ENCODE measurements at places on chromosomes 6 and 20.

DNA sequence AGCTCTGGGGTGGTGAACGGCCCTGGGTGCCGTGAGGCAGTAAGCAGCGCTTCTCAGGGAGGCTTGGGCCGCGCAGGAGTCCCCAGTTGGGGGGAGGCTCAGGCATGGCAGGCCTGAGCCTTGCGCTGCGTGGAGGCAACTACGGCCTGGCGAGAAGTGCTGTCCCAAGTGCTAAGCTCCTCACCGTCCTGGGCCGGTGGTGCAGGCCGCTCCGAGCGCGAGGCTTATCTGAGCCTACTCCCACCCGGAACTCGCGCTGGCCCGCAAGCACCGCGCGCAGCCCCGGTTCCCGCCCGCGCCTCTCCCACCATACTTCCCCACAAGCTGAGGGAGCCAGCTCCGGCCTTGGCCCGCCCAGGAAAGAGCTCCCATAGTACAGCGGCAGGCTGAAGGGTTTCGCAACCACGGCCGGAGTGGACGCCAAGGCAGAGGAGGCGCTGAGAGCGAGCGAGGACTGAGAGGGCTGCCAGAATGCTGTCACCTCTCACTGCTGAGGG, 1.8 kb upstream of the WRNIP1 start:
- DNase-seq, result no peak

DNA sequence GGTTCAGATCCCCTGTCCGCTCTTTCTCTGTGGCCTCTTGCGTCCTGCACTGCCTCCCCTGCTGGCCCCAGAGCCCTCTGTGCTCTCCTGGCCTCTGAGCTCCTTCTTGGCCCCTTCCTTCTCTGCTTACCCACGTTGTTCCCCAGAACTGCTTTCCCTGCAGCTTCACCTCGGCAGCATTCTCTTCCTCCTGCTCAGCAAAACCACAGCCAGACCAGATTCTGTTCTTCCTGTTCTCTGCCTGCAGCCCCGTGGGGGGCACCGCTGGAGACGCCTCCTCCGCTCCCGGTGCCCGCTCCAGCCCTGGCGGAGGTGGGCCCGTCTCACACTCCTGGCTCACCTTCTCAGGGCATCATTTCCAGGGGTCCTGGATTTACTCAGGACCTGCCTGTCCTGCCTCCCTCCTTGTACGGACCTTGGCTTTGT, 59.7 kb downstream of the TCP11 start:
- DNase-seq, result no peak

GRCh38 chr6:87504441-87504840, 31.7 kb downstream of the SLC35A1 start:
- DNase-seq, result no peak

GRCh38 chr6:137542713-137543112, 48.5 kb upstream of the OLIG3 start:
- no peak for DNase-seq

DNA sequence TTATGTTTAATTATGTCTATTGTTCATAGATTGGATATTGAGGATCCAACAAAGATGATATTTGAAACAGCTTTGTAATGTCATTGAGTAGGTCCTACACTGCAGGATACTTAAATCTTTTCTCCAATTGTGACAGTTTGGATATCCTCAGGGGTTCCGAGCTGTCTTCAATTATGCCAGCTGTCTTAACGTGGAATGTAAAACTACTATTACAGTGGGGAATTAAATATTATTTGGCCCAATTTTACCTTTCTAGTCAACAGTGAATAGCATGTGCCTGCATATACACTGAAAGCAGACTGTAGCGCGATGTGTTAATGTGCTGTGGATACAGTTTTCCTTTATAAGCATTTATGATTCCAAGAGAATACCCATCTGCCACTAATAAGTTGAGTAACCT, 156.9 kb downstream of the GRIK2 start:
- DNase-seq, result no peak

DNA sequence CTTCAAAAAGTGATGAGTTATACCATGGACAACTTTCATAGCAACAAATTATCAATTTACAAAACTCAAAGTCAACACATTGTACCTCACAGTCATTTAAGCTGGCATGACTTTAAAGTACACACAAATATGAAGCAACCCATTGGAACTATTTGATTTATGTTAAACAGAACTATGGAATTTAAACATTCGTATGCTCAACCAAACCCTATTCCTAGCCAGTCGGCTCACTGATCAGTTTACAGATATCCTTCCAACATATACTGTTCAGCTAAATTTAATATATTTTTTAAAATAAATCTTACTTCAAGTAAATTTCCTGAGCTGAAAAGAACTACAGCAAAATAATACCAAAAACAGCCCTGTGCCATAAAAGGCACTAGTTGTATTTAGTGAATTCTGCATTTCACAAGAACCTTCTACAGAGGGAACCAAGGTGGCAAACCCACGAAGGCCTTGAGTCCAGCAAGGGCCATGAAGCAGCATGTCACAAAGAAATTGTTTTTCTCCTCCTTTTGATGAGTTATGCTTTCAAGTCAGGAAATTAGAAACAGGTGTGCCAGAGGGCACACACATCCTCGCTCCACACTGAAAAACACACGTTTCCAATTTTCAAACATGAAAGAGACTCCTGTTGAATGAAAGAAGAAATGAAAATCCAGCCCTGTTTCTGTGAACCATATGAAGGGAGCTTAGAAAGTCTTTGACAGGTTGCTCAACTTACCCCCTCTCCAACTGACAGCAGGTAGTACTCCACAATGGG, 122.8 kb downstream of the TASP1 start:
- DNase-seq, result no peak
